Activated CD4-positive, alpha-beta T cell treated with anti-CD3 and anti-CD28 coated beads, Interleukin-2, amount 50 U/mL, for 24 hours (primary cell): ENCODE measurements at places on chromosomes 11 and 22.

DNA sequence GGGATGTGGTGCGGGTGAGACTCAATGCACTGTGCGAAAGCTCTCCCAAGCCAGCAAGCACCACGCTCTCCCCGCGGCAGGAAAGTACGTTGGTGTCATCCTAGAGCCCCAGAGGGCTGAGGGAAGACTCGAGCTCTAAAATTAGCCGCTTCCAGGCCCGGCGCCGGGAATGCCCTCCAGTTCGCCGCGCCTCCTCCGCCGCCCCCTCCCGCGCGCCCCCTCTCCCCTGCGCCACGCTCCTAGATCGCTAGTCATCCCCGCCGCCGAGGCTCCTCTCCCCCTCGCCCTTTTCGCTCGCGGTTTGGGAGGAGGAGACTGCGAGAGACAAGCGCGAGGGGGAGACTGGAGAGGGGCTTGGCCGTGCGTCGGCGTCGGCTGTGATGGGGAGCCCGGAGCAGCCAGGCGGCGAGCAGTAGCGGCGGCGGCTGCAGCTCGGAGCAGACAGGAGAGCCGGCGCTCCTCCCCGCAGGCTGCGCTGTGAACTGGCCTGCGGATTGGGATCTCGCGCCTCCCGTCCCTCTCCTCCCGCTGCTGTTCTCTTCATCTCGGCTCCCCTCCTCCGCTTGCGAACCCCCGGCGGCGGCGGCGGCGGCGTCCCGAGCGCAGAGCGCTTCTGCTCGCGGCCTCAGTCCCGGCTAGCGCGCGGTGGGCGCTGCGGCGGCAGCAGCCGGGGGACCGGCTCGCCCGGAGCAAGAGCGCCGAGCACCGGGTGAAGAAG, at the start of gene FAT3:
FAT3 (plus strand) TSS at position 412 of the 718 bp plus-strand sequence. CDS start 127,295 bp downstream, outside the sequence.
- DNase-seq: no peak

GRCh38 chr11:111644922-111645321, 42.7 kb downstream of the SIK2 start:
- no peak for DNase-seq

DNA sequence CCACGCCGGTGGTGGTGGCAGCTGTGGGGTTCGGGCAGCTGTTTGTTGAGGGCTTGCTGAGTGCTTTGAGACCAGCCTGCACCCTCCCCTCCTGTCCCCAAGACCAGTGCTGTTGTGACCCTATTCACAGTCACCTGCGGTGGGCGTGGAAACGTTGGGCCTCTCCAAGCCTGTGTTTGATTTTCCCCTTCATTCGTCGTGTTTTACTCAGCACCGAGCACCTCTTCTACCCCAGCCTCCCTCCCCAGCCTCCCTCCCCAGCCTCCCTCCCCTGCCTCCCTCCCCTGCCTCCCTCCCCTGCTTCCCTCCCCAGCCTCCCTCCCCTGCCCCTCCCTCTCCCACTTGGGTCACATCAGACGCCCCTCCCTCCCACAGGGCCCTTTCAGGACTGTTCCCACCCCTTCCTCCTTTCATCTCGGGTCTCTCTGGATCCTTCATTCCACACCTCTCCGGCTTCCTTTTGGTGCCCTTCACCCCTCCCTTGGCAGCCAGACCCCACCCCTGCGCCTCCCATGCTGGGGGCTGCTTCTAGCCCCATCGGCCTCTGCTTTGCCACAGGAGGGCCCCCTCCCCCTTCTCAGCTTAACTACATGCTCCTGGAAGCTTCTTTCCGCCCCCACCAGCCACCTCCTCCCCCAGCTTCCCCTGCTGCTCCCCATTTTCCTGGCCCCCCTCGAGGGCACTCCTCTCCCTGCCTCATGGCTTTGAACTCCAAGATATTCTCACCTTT, 14.8 kb downstream of the FRMD8 start:
- no peak for DNase-seq

DNA sequence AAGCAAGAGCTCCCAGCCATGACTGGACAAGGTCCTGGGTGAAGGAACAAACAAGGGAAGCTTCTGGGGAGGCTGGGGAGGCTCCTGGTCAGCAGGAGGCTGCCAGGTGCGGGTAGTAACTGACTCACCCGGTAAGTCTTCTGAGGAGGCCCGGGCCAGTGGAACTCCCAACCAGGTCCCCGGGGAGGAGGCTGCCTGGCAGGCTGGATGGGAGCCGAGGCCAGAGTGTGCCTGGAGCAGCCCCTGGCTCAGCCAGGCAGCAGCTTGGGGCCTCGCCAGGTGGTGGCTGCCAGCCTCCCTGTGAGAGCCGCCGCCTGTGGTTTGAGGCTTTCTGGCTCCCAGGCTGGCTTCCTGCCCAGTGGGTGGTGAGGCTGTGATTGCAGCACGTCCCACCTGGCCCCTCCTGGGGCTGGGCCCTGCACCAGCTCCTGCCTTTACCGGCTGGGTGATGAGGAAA, 46.2 kb downstream of the IGF2 start:
- DNase-seq: no peak

DNA sequence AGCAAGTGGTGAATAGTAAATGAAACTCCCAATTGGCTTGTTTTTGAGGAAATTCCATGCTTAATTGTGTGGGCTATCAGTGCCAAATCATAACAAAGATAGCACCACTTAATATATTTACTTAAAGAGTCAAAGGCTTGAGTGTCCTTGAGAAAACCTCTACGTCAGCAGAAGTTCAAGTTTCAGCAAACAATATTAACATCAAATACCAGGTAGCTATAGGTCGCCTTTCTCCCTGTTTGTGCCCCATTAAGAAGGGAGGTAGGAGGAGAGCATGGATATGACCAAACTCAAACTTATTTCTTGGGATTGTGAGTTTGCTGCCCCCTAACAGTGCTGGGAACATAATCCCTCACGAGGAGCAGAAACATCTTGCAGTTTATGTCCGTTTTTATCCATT, 105.6 kb upstream of the SYN3 start:
- no peak for DNase-seq

GRCh38 chr11:65095427-65095826, 587 bp upstream of the VPS51 start:
- DNase-seq: no peak

DNA sequence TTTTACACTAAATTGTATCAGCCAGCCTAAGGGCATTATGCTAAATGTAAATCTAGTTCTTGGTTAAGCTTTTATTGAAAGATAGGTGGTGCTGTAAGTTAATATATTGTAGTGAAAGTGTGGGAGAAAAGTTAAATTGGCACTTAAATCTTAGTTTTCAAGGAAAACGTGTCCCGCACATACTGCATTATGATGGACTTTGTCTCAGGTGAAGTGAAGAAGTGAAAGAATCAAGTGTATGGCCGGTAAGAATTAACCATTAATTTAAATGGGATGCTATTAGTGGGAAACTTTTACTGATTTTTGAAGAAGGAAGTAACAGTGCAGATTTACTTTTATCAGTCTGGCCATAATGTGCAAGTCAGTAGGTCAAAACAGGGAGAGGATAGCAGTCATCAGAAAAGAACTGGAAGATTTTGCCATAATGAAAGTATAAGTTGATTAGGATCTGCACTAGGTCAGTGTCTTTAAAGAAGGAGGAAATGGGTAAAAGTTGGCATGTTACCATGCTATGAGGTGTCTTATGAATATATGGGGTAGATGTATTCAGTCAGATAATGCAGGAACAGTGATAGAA, 81.6 kb downstream of the PDHX start:
- DNase-seq: no peak

- DNase-seq: no peak
Observed at GRCh38 chr11:45907911-45908370, 870 bp upstream of the FREY1 start.

GRCh38 chr11:68821670-68822069, 20.0 kb downstream of the CPT1A start:
- no peak for DNase-seq

DNA sequence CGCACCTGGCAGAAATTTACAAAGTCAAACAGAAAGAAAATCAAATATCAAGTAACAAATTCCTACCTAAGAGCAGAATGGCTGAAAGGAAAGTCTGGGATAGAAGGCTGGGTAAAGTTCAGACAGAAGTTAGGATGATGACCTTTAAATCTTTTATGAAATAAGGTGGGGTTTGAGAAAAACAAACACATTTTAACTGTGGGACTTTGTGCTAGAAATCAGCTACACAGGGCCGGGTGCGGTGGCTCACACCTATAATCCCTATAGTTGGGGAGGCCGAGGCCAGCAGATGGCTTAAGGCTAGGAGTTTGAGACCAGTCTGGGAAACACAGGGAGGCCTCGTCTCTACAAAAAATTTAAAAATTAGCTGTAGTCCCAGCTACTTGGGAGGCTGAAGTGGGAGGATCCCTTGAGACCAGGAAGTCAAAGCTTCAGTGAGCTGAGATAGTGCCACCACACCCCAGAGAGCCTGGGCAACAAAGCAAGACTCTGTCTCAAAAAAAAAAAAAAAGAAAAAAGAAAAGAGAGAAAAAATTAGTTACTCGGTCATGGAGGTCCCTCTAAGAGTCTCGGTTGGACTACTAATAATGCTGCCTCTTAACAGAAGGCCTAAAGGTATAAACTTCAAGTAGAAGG, 119.7 kb upstream of the BID start:
- no peak for DNase-seq

DNA sequence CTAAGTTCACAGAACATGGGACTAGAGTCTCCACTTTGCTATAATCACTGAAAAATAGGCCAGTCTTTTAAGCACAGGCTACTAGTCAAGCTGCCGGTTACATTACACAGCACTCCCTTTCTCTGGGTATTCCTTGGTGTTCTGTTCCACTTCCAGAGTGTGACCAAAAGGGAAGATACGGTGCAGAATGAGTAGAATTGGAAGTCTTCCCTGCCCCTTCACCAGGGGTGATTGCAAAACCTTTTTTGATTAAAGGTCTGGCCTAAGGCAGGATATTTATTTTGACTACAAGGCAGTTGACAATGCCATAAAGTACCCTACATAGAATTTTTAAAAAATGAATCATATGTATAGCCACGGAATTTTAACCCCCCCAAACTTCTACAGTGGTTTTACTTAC, 59.6 kb upstream of the ADORA2A start:
- DNase-seq: no peak

- DNase-seq: no peak
Observed at GRCh38 chr11:93870616-93871015, 20.2 kb upstream of the VSTM5 start.

GRCh38 chr22:17143826-17144225, 15.3 kb downstream of the HDHD5 start:
- DNase-seq: no peak

DNA sequence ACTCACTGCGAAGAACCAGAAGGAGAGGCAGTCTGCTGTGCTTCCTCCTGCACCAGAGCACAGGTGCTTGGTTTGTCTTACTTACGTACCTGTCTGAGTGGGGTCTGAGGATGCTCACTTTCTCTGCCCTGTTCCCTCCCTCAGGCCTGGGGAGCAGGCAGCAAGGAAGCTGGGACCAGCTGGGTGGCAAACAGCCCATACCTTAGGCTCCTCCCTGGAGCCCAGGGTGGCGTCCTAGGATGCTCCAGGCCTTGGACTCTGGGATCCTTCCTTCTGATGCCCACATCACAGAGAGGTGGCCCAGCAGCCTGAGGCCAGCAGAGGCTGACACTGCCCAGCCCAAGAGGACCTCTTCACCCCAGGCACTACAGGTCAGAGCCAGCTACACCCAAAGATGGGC, 593.2 kb downstream of the BRD1 start:
- DNase-seq: no peak

DNA sequence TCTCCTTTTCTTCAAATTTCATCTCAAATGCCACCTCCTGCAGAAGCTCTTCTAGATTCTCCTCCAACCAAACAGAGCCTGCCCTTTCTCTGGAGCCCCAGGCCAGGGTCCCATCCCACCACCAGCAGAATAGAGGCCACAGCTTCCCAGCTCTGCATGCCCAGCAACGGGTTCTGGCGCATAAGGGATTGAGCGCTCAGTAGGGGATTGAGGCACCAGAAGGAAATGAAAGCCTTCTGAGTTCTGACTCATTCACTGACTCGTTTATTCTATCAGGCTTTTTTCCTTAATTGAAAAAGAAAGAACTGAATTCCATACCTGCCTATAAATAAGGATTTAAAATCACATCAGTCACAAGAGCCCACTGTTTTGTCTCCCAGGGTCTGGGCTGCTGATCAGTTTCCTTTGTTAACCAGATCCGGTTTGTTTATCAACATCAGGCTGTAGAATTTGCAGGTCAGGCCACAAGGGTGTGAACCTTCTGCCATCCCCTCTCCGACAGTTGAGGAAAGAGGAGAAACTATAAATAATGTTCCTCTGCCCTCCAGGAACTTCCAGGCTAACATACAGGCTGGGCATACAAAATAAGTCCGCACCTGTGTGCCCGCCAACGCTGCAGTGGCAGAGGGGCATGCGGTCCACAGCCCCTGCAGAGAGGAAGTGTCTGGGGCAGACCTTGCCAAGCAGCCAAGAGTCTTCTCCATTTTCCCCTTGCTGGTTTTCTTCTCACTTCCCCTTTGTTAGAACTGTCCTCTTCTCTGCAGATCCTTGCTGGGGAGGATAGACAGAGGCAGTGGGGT, 63.5 kb upstream of the PRDM11 start:
- DNase-seq: no peak

GRCh38 chr11:40445391-40445790, 1014.1 kb downstream of the LRRC4C start:
- no peak for DNase-seq

- DNase-seq: no peak
Observed at GRCh38 chr22:44926491-44927415, 83.1 kb downstream of the PHF21B start.

DNA sequence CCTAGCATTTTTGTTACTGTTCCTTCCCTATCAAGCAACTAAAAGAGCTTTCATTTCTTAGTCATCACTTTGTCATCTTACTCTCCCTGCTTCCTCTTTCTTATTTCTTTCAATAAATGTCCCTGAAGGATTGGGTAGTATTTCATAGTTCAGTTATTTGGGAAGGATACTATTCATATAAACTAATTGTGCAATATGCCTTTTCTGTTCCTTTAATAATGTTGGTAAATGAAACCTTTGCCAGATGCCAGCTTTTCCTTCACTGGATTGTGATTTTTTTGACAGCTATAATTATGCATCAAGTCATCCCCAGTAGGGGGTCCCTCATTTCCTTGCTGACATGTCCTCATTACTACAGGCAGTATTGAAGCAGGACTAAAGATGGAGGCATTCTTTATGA, 101.7 kb downstream of the ATM start:
- DNase-seq: no peak

- DNase-seq: no peak
Observed at GRCh38 chr11:33936725-33937604, 45.1 kb upstream of the LMO2 start.

GRCh38 chr11:65487467-65488272, 11.2 kb upstream of the MALAT1 start:
- no peak for DNase-seq

DNA sequence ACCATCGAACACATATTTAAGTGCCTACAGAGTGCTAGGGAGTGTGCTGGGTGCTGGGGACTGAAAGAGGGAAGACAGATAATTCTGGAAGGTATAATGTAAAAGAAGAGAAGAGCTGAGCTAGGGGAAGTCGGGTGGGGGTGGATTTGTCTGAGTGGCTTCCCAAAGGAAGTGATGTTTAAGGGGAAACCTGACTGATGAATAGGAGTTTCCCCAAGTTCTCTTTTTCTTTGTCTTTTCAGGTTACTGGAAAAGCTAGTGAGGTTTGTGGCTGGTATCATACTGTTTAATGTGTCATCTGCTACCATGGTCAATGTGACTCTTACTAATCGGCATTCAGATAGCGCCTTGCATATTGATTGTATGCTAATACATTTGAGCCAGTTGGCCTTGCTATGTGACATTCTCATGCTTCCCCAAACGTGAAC, 151.6 kb upstream of the MTMR2 start:
- no peak for DNase-seq

- no peak for DNase-seq
Observed at GRCh38 chr11:78149646-78150045, 10.2 kb upstream of the ALG8 start.
